ENCODE measurements at places on chromosomes 6 and 20.
A peak's percentile ranks its signal among the peaks of the same experiment; 100 is the strongest.

GRCh38 chr20:35087355-35087754 lies 5.3 kb downstream of the TRPC4AP start:
- DNase-seq = no peak

GRCh38 chr6:116761779-116762178 lies 3.7 kb downstream of the FAM162B start:
- no peak for DNase-seq

DNA sequence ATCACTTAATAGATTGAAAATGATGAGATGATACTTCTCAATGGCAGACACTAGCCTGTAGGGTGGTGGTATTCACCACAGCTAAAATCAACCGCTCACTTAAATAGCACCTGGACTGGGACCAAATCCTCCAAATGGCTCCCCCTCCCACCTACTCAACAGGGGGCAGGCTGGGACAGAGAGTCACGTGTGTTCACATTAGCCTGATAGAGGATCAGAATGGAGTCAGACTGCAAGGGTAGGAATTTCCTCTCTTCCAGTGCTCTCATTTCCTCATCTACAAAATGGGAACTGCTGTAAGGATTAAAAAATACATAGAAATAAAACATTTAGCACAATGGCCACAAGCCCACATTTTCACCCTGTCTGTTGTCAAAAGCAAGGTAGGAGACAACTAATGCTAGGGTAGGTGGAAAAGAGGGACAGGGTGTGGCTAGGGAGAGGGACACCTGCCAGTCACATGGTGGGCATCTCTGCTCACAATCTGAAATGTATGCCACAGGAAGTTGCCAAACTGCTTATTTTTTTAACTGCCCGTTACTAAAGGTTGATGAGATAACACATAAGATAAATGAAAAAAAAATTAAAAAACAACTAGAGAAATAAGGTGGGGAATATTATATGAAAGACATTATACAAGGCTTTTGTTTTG lies 55.3 kb downstream of the BACH2 start:
- no peak for DNase-seq

- no peak for DNase-seq
Observed at GRCh38 chr20:45294003-45294368, 12.7 kb upstream of the RBPJL start.

- DNase-seq = no peak
Observed at GRCh38 chr6:13014504-13015378, 298.2 kb downstream of the PHACTR1 start.

DNA sequence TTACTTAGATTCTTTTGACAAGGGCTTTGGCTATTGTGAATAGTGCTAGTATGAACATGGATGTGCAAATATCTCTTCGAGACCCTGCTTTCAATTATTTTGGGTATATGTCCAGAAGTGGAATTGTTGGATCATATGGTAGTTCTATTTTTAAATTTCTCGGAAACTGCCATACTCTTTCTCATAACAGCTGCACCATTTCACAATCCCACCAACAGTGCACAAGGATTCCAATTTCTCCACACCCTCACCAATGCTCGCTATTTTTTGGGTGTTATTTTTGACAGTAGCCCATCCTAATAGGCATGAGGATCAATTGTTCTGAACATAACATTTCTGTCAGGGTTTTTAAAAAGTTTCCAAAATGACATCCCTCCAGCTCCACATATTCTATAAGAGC lies 69.2 kb upstream of the ESR1 start:
- DNase-seq = no peak

DNA sequence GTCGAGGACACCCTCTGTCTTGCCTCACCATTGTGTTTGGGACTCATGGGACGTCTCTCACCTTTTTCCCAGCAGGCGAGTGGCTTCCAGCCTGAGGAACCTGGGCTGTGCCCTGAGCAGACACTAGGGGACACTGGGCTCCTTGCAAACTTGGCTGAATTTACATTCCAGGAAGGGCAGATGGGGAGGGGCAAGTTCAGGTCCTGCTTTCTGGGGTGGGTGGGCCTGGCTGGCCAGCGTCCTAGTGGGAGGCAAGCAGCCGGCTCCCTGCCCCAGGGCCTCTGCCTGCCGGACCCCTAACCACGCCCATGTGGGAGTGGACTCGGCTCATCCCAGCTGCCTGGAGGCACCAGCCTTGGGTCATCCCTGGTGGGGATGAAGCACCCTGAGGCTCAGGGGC lies 48.2 kb upstream of the MLN start:
- peak; percentile 71 for DNase-seq

DNA sequence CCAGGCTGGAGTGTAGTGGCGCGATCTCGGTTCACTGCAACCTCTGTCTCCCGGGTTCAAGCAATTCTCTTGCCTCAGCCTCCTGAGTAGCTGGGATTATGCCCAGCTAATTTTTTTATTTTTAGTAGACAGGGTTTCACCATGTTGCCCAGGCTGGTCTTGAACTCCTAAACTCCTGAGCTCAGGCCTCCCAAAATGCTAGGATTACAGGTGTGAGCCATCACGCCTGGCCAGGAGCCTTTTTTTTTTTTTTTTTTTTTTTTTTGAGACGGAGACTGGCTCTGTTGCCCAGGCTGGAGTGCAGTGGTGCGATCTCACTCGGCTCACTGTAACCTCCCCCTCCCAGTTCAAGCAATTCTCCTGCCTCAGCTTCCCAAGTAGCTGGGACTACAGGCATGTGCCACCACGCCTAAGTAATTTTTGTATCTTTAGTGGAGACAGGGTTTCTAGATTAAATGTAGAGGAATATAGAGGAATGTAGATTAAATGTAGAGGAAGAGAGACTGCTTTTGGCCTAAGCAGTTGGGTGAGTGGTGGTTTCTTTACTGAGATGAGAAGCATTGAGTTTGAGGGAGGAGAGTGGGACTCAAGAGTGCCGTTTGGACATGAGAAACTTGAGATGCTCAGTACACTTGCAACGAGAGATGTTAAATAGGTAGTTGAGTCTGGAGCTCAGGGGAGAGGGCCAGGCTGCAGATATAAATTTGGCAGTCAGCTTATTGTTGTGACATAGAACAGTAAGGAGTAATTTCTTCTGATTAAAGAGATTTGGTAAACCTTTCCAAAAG lies 16.7 kb downstream of the VAPB start:
- no peak for DNase-seq

- DNase-seq = no peak
Observed at GRCh38 chr6:92354270-92354829, 1065.0 kb downstream of the EPHA7 start.

DNA sequence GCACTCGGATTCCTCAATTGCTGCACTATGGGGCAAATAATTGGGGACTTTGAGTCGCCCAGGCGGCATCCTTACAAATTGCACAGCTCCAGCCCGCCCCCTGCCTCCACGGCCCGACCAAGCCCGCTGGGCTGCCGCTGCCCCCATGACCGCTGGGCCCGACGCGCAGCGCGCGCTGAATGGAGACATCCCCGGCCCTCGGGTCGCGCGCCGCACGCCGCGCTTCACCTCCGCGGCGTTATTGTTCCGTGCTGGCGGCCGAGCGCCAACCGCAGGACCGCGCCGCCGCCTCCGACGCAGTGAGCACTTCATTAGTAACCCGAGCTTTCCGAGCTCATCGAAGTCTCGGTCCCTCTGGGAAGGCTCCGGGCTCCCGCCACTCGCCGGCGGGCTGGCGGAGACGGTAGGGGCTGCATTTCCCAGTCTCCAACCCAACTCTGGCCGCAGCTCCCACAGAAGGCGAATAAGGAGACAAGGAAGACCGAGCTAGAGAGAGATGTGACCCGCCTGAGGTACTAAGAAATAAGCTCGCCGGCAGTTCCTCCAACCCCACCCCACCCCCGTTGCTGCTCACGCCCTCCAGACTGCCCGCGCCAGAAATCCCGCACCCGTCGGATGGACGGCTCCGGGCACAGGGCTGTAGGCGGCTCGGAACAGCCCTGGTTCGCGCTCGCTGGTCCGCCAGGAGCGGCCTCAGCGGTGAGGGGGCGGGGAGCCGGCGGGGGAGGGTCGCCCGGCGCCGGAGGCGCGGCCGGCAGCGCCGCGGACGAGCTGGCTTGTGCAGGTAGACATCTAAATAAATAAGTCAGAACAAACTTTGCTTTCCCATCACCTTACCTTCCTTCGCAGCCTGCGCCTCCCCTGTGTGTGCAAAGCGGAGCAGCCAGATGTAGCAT lies 703 bp downstream of the EPHA7 start:
- DNase-seq = no peak

DNA sequence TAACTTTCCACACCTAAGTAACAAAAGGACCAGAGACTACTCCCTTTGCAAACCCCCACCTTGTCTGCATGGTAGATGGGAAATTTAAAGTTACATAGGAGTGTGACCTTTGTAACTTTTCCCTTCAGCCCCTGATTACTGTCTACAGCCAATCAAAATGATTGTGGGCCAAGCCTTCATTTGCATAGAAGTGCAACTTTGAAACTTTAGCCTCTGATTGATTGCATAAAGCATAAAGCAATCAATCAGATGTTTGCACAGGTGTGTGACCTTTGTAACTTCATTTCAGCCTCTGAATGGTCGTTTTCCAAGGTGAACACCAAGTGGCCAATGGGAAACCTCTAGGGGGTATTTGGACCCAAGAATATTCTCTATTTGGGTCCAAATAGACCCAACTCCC lies 46.1 kb downstream of the PRKN start:
- no peak for DNase-seq

DNA sequence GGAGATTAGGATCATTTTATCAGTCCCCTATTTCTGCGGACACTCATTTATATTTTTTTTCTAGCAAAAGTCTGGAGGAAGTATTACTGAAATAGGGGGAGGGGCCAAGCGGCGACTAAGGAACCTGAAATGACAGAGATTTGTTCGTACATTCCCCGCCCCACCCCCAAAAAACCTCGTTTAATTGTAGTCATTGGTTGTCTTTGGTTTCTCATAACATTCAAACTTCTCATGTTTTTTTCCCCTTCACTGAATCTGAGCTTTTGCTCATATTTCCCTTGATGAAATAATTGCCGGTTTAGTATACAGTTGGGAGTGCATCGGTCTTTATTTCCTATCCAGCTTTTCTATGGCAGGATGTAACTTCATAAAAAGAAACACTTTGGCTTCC lies 768 bp upstream of the FYN start:
- DNase-seq = no peak

- DNase-seq = no peak
Observed at GRCh38 chr20:11216451-11217314, 542.9 kb upstream of the JAG1 start.

GRCh38 chr6:117536317-117536716 lies 53.8 kb downstream of the DCBLD1 start:
- no peak for DNase-seq

DNA sequence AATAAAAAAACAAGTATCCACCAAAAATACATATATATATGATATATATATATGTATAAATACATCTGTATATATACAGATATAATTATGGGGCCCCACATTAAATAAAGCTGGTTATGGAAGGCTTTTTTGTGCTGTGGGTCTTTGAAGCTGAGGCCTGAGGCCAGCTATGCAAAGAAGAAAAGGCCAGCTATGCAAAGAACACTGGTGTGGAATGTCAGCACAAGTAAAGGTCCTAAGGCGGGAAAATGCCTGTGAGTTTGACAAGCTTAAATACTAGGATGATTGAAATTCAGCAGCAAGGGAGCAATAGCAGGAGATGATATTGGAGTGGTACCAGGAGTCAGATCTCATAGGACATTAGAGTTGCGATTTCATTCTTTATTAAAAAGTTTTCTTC lies 25.2 kb downstream of the ADGRF1 start:
- no peak for DNase-seq

DNA sequence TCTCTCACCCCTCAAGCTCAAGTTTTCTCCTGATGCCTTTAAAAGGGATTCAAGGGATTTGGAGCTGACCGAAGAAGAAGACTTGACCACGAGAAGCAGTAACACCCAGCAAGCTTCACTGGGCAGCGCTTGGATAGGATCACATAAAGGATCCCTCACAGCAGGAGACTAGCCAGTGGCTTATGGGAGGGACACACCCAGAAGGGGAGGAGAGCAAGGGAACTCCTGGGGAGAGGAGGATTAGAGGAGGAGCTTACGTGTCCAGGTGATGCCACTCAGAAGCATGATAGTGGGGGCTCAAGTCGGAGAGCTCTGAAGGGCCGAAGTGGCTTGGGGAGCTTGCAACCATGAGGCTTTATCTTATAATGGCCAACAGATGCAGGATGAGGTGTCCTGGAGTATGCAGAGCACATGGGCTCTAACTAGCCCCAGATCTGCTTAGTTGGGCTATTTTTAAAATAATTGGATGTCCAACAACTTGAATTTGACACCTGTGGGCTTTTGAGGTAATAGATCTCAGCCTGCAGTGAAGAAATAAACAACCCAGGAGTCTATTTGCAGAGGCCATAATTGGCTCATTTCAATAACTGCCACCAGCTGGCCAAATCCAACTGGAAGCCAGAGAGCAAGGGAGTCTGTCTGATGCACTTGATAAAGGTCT lies 137.9 kb upstream of the EXOC2 start:
- DNase-seq = no peak

DNA sequence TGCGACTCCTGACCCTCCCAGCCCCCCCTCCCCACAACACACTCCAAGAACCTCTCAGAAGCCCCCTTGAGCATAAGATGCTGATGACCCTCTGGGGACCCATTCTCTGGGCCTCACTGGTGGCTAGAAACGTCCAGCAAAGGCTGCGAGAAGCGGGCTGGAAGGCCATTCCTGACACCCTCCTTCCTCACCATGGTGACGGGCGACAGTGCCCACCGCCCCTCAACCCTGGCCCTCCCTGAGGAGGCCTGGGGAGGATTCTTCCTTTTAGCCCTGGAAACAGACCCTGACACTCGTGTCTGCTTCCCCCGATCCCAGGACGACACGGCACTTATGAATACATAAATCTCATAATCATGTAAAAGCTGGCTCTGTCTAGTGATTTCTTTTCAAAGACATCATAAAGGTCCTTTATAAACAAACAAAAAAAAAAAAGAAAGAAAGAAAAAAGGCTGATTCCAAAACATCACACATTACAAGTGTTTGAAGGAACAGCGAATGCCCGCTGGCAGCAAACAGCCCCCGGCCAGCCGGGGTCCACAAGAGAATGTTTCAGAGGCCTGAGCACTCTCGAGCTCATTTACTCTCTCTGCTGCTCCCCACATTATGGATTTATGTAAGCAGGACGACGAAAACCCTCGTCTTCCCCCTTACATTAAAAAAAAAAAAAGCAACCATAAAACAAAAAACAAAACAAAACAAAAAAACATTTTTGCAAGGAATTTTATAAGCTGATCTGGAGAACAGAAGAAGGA lies 40.7 kb downstream of the PREX1 start:
- no peak for DNase-seq

DNA sequence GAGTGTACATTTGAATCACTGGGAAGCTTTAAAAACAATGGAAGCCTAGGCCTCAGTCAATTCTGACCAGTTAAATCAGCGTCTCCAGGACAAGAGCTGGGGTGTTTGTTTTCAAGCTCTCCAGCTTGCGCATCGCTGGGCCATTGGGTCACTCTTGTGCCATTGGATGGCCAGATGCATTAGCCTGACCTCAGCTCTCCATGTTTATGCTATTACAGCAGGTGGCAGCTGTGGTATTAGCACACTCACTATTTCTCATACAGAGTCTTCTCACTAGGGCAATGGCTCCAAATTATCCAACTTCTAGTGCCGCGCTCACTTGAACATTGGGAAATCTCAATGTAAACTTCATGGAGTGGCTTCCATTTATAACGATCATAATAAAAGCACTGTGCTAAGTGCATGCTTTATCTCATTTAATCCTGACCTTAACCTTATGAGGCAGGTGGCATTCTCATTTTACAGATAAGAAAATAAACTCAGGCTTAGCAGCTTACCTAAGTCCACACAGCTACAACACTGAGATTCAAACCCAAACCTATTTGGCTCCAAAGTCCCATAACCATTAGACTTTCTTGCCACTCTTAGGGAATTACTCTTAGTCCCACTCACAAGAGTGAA lies 108.8 kb downstream of the PPP1R14C start:
- no peak for DNase-seq

Data from 8988T (cell line).